ENCODE measurements at places on chromosomes 2 and 18.
A peak's percentile ranks its signal among the peaks of the same experiment; 100 is the strongest.

DNA sequence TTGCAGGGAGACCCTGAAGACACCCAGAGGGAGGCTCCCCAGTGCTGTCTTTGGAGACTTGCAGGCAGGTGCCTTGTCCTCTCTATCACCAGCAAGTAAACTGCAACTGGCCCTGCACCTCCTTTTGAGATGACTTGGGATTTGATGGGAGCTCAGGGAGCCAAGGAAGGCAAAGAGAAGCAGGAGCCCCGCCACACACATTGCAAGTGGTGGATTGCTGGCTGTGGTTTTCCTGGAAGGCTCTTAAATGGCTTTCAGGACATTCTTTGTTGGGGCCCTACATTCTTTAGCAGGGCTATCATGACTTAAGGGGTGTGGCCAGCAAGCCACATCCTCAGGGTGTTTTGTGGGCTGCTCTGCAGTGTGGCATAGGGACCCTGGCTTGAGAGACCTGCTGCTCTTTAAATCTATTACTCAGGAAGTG is 39.9 kb upstream of the CDC42EP3 start:
- DNase-seq = no peak

- no peak for DNase-seq
These were observed 9.3 kb downstream of the HDAC4 start for GRCh38 chr2:239391286-239392071.

GRCh38 chr2:137154946-137155345 is 389.6 kb downstream of the THSD7B start:
- DNase-seq = no peak

DNA sequence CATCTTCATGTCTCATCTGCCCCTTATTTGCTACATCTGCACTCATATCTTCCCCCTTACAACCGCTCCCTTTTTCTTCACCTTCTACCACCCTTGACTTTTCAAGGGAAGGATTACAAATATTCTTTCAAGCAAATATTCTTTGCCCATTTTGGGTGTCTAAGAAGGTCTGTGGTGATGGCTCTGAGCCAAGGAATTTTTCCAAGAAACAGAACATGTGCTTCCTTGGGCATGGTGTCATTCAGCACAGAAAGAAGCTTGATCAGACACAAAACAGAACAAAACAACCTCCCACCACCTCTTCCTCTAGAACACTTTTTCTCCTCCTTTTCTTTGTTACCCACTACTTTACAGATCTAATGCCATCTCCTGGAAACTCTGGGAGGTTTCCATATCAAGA is 313.7 kb downstream of the SATB2 start:
- no peak for DNase-seq

DNA sequence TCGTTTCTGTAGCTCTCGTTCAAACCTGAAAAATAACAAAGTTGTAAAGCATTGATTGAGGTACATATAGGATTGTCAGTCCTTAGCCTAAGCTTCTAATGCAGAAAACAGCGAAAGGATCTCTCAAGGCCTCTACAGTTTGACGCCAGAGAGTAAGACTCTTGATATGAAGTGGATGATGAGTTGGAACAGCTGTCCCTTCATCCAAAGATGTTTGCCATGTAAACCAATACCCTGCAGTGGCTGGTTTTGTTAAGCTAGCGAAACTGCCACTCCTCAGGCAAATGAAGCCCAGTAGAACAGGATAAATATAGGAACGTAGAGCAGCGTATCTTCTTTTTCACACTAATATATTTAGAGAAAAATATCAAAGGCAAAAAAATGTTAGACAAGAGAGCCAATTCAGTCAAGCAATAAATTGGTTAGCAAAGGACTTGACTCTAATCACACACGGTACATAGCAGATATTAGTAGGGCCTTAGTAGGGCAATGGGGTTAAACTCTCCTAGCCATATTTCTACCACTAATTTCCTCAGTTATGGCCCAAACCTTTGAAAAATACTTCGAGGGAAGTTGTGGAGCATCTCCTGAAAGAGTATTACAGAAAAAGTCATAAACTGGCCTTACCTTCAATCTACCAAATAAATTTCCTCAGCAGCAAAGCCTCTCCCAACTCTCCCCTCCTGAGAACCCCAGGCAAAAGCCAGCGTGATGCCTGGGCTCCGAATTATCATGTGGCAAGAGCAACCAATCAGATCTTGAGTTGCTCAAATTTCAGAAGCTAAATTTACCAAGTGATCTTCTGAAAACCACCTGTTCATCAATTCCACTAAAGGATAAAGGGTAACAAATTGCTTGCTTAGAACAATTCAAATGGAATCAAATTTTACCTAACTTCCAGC is at the start of gene NEB:
Gene NEB, minus strand, starts transcription at position 706 of the 902 bp plus-strand sequence. CDS start 1,320 bp downstream, outside the sequence.
- DNase-seq = no peak

GRCh38 chr2:102282678-102283091 is 28.7 kb upstream of the IL1RL1 start:
- DNase-seq = no peak

DNA sequence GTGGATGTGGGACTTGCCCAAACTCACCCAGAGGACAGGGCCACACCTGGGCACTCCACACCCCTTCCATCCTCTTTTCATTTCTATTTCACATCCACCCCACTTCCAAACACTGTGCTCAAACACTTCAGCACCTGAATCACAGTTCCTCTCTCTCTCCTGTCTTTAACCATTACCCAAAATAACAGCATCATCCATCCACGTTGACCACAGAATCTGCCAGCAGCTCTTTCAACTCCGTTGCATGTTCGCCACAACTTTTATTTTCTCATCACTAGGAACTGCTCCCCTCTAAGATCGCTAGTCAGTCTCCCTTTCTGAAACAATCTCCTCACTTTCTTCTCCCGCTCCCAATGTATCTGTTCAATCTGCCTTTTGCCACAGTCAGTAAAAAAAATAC is 121.6 kb upstream of the HNRNPA3 start:
- no peak for DNase-seq

GRCh38 chr2:23574919-23575654 is 190.1 kb downstream of the KLHL29 start:
- no peak for DNase-seq

- no peak for DNase-seq
These were observed 196.6 kb downstream of the SH3RF3 start for GRCh38 chr2:109325570-109325969.

DNA sequence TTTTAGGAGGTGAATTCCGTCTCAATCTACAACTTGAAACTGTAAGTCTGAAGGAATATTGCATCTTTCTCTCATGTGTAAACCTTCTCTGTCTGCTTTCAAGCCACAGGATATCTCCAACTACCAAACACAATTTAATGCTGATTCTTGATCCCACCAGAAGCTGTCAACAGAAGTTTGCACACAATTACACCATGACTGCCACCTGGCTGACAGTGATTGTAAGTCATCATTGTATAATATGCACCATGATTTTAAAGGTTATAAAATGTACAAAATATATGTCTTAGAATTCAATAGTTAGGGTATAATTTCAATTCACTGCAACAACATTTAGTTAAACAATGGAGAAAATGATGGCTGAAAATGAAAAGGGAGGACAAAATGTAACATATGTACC is 18.4 kb downstream of the PREPL start:
- DNase-seq = no peak

GRCh38 chr2:12728221-12728777 is 11.6 kb downstream of the TRIB2 start:
- no peak for DNase-seq

DNA sequence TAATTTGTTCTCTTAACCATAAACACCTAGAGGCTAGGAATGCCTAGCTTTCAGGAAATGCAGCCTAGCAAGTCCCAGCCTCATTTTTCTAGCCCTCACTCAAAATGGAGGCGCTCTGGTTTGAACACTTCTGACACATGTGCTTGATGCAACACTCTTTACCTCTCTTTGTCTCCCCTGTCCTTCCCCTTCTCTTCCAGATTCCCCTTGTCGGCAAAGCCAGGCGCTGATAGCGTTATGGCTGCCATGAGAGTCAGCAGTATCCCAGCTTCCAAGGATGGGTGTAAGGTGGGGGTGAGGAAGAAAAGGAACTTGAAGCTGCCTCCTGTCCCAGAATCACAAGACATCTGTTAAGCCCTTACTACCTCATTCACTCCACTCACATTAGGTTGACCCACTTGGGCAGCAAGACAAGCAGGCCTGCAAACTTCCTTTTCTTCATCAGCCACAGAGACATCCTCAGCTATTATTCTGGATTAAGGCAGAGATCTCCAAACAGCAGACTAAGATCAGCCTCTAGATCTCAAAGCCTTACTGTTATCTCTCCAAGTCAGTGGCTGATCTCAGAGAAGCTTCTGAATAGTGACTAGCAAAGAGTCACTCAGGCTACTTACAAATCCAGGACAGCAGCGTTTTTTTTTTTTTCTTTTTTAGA is 1.9 kb upstream of the ST3GAL5 start:
- DNase-seq = no peak

- no peak for DNase-seq
These were observed 192.6 kb upstream of the ZEB2 start for GRCh38 chr2:144712550-144712940.

GRCh38 chr2:203889944-203890343 is 22.4 kb downstream of the CTLA4 start:
- no peak for DNase-seq

- no peak for DNase-seq
These were observed 137.0 kb downstream of the ZNF532 start for GRCh38 chr18:59001721-59002120.

GRCh38 chr2:239209783-239210182 is 191.0 kb downstream of the HDAC4 start:
- DNase-seq = no peak

DNA sequence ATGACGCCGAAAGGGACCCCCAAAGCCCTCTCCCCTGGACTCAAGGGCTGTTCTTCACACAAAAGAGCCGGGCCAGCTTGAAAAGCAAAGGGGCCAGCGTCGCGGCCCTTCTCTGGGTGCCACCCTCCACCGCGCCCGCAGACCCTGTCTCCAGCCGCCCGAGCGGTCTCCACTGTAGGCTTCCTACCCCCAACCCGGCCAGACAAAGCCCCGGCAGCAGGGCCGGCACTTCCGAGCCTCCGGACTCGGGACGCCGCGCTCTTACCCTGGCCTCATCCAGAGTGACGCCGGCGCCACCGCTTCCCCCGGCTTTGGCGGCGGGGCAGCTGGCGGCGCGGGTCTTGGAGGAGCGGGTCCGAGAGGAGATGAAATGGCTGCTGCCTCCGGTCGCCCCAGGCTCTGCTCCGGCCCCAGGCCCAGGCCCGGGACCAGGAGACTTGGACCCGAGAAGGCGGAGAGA is 603 bp downstream of the ATAD2B start:
- DNase-seq = peak; percentile 24

GRCh38 chr2:197269815-197270214 is 40.8 kb downstream of the ANKRD44 start:
- DNase-seq = no peak

- DNase-seq = no peak
These were observed 122.0 kb upstream of the MGAT5 start for GRCh38 chr2:134131681-134132489.

DNA sequence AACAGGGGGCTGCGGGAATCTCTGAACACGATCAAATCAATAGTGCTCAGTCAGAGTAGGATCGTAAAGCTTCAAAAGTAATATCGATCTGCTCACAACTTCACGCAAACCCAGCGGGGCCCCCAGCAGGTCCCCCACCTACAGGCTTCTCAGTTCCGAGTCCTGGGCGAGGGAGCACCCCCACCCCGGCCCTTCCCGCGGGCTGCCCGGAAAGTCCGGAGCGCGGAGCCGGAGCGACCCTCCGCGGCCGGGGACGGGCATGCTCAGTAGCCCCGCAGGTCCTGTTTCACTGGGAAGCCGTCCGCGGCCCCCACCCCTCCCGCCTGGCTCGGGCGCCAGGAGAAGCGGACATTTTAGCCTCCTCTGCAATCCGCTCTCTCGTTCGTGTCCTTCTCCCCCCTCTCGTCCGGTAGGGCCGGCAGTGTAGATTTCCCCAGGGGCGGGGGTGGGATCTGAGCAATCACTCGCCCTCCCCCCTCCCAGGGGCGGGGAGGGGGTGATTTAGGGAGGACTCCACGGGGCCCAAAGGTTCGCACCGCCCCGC is 3.3 kb upstream of the SPRED2 start:
- peak; percentile 87 for DNase-seq

GRCh38 chr2:170812710-170813600 is 3.7 kb upstream of the GAD1 start:
- peak; percentile 82 for DNase-seq

- DNase-seq = peak; percentile 71
These were observed 18.8 kb upstream of the HAAO start for GRCh38 chr2:42810971-42811811.

GRCh38 chr18:65415098-65415497 is 335.7 kb upstream of the CDH7 start:
- no peak for DNase-seq

DNA sequence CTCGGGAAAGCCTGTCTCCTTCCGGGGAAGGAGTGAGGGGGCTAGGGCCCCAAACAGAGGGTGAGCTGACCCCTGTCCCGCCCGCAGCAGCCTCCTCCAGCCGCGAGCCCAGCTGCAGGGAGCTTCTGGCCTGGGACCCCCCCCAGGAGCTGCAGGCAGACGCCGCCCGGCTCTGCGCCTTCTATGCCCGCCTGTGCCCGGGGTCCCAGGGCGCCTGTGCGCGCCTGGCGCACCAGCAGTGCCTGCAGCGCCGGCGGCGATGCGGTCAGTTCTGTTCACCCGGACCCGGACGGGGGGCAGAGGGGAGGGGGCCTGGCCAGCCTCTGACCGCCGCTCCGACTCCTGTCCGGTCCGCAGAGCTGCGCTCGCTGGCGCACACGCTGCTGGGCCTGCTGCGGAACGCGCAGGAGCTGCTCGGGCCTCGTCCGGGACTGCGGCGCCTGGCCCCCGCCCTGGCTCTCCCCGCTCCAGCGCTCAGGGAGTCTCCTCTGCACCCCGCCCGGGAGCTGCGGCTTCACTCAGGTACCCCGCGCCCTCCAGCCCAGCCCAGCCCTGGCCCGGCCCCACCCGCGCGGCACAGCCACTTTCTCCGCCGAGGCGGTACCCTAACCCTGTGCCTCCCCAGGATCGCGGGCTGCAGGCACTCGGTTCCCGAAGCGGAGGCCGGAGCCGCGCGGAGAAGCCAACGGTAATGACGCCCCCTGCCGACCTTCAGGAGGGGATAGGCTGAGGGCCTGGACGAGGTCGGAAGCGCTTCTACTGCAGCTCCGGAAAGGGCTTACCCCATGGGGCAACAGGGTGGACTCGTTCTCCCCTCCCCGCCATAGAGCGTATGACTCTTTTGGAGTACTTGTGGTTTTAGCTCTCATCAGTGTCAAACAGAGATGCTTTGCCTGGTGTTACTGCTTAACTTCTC is 2.0 kb upstream of the CHRND start:
- no peak for DNase-seq

GRCh38 chr2:10059552-10060335 is 16.4 kb downstream of the KLF11 start:
- no peak for DNase-seq

DNA sequence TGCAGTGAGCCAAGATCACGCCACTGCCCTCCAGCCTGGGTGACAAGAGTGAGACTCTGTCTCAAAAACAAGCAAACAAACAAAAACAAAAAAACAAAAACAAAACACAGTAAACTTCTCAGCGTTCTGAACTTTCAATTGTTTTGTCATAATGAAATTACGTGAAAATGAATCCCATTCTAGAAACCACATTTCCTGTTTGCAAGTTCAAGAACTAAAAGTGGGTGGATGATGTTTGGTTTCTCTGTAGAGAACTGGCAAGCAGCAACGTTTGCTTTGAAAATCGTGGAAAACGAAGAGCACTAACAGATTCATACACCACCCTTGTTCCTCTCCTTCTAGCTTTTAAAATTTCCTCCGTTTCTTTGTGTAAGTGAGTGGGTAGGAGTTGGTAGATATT is 226.1 kb upstream of the LYPD1 start:
- DNase-seq = no peak

All from uterus (tissue), 4 donors.